Activated CD4-positive, alpha-beta T cell treated with anti-CD3 and anti-CD28 coated beads, Interleukin-2, amount 50 U/mL, for 4 hours (primary cell): ENCODE measurements at places on chromosomes 2 and 18.

DNA sequence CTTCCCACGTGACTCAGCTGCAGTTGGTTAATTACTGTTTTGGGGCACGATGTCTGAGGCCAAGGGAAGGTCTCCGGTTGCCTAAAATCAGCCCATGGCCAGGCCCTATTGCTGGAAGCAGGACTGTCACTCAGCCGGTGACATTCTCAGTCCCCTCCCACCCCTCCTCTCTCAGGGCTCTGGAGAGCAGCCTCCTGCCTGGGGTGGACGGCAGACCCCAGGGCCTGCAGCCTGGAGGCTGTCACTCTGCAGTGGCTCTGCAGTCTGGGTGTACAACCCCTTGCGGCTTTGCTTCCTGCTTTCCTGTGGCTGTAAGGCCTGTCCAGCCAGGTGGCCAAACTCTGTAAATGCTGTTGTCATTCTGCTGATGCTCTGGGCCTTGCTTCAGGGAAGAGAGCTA lies 32.8 kb downstream of the ZBTB7C start:
- no peak for DNase-seq

GRCh38 chr2:190881084-190881597 lies 520 bp downstream of the GLS start:
- DNase-seq = no peak

DNA sequence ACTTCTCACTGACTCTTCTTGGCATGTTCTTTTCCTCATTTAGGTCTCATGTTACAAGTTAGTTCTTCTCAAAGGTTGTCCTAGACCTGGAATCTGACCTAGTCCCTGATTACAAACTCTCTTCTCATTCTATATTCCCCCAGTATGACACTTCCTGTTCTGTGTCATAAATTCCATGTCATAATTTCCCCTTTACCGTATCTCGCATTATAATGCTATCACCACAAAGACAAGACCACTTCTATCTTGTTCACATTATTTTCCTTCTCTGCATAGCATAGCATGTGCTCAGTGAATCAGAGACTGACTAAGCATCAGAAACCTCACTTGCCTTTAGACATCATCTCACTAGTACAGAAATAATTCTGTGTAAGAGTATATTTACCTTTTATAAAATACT lies 63.6 kb upstream of the CAVIN2 start:
- no peak for DNase-seq

- no peak for DNase-seq
These were observed 293.6 kb downstream of the SOX11 start for GRCh38 chr2:5985536-5986385.

DNA sequence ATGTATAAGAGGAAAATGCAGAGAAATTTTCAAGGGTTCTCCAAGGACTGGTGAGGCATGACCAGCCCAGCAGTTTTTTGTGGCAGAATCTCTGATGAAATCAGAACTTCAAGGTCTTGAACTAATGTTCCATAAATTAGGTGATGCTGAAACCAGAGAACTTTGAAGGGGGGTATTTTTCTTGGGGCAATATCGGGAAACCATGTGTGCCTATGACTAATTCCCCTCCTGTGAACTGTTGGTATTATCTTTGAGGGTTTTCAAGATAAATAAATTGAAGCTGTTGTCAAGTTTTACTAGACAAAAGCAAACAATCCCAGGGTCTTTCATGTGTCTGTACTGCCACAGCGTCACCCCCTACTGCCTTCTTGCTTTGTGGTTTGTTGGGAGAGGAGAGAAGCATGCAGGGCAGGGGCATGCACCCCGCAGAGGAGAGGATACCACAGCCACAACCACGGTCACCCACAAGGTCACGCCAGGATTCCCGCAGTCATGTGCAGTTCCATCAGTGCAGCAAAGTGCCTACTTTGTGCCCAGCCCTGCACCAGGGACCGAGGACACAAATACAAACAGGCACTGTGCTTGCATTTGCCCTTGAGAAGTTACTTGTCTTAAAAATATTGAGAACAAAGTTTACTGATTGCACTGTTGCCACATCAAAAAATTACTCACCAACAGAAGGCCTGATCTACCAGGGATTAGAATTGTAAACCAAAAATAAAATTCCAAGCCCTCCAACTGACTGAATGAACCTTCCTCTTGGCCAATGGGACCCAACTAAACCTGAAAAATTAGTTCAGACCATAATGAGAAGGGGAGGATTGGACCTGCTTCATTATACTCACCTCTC lies 413.3 kb upstream of the TRIB2 start:
- no peak for DNase-seq

DNA sequence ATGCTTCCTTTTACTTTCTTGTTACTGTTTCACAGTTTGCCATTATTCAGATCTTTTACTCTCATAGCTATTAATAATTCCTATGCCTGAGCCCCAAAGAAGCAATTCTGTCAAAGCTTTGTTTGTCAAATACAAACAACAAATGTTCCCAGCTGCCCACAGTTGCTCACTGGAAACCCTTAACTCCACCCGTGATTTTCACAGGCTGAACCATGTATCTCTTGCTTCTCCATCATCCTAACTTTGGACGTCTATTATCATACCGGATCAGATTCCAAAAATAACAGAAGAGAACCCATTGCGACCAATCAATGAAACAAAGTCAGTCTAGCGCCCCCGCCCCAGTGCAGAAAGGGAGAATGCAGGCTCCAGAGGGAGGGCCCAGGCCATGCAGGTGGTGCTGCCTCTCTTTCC lies 24.2 kb downstream of the COLEC12 start:
- no peak for DNase-seq

- no peak for DNase-seq
These were observed 6.7 kb upstream of the SCYGR1 start for GRCh38 chr2:227394401-227394800.

GRCh38 chr2:33083699-33084387 lies 137.1 kb downstream of the LTBP1 start:
- no peak for DNase-seq

DNA sequence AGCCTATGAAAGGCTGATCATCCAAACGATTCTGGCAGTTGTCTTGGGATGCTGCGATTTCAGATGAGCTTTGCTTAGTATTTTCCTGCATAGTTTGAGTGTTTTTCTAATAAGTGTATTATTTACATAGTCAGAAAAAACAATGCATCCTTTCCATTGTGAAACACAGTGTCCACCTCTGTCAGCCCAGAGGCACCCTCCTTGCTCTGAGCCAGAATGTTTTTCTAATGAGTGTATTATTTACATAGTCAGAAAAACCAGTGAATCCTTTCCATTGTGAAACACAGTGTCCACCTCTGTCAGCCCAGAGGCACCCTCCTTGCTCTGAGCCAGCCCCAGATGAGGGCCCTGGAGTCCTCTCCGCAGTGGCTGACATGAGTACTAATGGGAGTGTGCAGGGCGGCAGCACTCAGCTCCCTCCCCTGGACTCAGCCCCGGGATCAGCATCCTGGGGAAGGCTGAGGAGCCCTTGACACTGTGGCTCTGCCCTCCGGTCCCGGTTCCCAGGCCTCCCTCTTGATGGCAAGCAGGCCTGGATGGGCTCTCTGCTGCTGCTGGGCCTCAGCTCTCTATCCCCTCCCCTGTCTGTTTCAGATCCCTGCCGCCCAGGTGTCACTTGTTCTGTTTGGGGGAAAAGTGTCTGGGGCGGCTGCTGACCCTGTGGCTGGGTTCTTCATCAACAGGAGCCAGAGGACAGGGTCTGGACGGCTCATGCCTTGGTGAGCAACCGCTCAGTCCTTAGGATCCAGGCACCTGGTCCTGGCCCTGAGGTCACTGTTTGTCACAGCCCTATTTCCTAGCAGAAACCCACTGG lies 5.9 kb downstream of the MFSD2B start:
- no peak for DNase-seq

- DNase-seq = no peak
These were observed 54.2 kb downstream of the PDE1A start for GRCh38 chr2:182372661-182373060.

DNA sequence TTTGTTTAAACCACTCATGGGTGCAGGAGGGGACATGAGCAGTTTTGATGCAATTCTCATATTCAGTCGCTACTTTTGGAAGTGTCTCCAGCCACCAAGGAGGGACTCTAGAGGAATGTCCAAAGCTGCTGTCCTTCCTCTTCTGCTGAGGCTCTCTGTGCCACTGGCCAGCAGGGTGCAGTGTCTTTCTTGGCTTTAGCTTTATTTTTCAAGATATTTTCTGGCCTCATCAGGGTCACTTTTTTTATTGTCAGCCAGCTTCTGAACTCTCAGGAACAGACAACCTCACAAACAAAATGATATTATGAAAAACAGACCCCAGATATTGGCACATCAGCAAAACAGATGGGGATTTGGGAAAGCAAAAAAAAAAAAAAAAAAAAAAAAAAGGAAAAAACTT lies 289.3 kb upstream of the ZSWIM2 start:
- DNase-seq = no peak

DNA sequence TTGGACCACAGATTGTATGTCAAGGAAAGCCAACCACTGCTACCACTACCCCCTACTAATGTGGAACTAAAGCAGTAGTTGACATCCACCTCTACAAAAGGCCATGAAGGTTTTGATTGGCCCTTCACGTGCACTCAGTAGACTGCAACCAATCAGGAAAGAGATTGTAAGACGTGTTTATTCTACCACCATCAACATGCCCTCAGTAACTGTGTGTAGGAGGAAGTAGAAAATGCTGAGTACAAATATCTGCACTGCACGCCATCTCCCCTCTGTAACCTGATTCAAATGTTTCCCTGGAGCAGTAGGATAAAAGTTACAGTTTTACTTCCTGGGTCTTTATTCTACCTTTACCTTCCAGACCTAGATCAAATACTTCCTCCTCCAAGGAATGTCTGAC lies 2.9 kb upstream of the CASP10 start:
- DNase-seq = no peak

GRCh38 chr18:79736230-79736629 lies 56.6 kb downstream of the CTDP1 start:
- DNase-seq = no peak

- no peak for DNase-seq
These were observed 82.2 kb downstream of the MARCO start for GRCh38 chr2:119024152-119024551.

- DNase-seq = no peak
These were observed 108.8 kb downstream of the DOCK10 start for GRCh38 chr2:224933431-224933830.

- DNase-seq = no peak
These were observed 38.0 kb upstream of the ENOSF1 start for GRCh38 chr18:750456-750855.

GRCh38 chr2:179555691-179556283 lies 291.2 kb upstream of the SESTD1 start:
- no peak for DNase-seq

- no peak for DNase-seq
These were observed 246.2 kb downstream of the XIRP2 start for GRCh38 chr2:167134381-167135072.

DNA sequence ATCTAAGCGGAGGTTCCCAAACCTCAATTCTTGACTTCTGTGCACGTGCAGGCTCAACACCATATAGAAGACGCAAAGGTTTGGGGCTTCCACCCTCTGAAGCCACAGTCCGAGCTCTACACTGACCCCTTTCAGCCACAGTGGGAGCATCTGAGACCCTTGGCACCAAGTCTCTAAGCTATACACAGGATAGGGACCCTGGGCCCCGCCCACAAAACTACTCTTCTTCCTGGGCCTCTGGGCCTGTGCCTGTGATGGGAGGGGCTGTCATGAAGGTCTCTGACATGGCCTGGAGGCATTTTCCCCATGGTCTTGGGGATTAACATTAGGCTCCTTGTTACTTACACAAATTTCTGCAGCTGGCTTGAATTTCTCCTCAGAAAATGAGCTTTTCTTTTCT lies 1374.1 kb upstream of the NXPH2 start:
- DNase-seq = no peak
